NAMALWA (cell line): ENCODE measurements at places on chromosomes 1 and 21.

DNA sequence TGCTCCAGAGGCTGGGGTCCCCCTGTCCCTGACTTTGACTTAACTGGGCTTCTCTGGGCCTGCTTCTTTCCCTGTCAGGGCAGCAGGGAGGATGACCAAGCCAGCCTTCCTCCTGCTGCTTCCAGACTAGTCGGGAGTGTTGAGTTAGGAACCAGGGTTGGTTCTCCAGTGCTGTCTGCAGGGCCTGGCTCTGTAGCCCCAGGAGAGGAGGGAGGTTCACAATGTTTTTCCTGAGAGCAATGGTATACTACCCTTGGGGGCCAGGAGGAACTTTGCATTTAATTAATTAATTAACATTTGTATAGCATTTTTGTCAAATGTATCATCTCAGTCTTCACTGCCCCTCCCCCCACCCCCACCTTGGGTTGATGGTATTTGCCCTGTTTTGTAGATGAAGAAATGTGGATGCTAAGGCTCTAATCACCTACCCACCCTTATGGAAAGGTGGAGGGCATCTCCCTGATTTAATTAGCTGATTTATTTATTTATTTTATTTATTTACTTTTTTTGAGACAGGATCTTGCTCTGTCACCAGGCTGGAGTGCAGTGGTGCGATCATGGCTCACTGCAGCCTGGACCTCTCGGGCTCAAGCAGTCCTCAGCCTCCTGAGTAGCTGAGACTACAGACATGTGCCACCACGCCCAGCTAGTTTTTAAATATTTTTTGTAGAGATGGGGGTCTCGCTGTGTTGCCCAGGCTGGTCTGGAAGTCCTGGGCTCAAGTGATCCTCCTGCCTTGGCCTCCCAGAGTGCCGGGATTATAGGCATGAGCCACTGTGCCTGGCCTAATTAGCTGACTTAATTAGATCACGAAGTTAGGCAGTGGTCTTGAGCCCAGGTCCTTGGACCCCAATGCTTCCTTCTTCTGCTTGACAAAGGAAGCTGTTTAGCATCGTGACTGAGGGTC lies 6.6 kb downstream of the H6PD start:
- no peak for DNase-seq

GRCh38 chr1:172135076-172135672 lies 285.3 kb upstream of the C1orf105 start:
- peak; percentile 60 for DNase-seq

GRCh38 chr1:8460132-8460544 lies 142.2 kb downstream of the SLC45A1 start:
- DNase-seq = no peak

DNA sequence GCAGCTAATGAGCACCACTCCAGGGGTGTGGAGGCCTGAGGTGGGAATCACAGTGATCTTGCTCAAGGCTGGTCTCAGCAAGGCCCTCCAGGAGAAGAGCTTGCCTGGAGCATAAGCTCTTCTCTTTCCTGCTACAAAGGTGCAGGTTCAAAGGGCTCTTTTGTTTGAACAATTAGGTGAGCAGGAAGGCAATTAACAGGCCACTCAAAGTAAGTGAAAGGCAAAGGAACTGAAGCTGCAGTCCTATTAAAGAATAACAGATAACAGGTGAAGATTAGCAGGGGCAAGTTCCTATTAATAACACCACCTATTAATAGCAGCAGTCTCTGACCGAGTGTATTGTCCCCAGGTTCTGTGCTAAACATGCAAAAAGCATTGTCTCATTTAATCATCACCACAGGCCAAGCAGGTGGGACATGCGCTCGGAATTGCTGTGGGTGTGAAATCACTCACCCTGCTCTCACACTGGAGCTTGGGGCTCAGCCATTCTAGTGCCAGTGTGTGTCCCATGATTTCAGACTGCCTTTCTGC lies 113.8 kb downstream of the RHOU start:
- DNase-seq = no peak

DNA sequence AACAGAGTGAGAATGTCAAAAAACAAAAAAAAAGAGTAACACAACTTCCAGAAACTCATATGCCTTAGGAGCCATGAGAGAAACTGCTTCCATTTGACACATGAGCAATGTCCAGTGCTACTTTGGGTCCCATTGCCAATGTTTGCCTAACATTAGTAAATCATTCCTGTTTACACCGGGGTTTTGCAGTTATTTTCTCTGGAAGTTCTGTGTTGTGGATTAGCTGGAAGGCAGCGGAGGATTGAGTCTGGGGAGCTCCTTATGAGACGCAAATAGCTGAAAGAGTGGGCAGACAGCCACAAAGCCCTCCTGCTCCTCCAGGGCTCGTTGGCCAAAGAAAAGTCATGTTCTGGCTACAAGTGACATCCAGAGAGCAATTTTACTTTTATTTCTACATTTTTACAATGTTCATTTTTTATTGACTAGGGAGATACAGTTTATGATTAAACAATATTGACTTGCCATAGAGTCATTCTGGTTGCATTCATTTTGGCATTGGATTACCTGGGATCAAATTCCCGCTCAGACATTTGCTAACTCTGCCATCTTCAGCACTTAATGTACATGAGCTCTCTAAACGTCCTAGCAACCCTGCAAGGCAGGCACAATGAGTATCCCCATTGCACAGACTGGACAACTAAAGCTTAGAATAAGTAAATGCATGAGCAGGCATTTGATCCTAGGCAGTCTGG lies 66.4 kb upstream of the GALNT2 start:
- no peak for DNase-seq

- no peak for DNase-seq
Measured at GRCh38 chr21:17368748-17369363, 144.0 kb upstream of the CXADR start.

- no peak for DNase-seq
Measured at GRCh38 chr1:52366517-52366827, 467 bp upstream of the CC2D1B start.

- no peak for DNase-seq
Measured at GRCh38 chr1:223011505-223011856, 131.6 kb downstream of the TLR5 start.

GRCh38 chr1:52601519-52601918 lies 652 bp upstream of the GPX7 start:
- no peak for DNase-seq

DNA sequence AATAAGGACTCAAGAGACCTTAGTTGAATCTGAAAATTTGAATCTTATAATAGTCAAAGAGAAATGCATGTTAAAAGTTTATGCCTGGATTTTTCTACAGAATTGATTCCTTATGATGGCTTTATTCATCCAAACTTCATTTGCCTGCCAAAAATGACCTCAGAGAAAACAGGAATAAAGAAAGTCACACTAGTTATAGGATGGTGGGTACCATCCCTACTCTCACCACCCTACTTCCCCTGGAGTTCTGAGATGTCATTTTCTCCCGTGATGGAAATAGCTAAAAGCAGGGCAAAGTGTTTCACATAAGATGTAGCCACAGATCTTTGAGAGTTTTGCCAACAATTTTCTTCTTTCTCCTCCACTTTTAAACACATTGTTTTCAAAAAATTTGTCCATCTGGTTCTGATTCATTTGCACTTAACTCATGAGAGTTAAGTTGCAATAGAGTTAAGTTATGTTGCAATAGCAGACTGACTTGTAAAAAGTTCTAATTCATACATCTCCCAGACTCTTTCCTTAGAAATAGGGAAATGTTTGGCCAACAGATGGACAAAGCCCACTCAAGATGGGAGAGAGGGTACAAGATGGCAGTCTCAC lies 384.6 kb downstream of the PLPP3 start:
- no peak for DNase-seq

GRCh38 chr1:3068564-3069431 lies at the start of gene PRDM16:
TSS of gene PRDM16 (plus strand) at chr1:3069203. CDS start at chr1:3069260, 57 bp downstream.
- DNase-seq = no peak

DNA sequence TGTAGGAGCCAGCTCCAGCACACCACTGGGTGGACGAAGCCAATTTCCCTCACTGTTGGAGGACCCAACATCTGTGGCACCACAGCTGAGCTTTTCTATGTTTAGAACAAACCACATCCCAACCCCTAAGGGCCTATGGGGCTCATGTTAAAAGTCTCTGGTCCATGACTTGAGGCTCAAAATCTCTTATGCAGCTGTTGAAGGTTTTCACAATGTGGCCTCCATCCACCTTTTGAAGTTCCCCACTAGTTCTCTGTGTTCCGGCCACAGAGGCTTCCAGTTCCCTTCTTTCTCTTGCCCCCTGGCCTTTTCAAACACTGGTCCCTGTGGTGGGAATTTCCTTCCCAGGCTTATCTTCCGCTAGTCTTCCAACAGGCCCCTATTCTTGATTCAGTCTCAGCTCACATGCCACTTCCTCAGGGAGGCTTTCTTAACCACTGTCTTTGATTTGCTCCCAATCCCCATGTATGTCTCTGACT lies 3.9 kb upstream of the IFNLR1 start:
- DNase-seq = peak; percentile 96
